Kidney tubule cell (primary cell): ENCODE measurements at places on chromosomes 3 and 15.

DNA sequence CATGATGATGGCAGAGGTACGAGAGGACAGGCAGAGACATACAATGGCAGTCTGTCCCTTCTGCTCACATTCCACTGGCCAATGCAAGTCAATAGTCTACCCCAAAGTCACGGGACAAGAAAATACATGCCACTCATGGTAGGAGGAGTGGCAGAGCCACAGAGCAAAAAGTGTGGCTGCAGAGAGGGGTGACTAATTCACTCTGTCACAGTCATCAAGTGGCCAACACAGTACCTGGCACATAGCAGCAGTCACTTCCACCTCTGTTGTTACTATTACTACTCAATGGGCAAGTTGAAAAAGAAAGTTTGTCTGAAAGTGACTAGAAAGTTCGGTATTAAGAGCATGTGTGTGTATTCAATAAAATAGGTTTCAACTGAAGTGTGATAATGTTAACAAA lies 91.4 kb downstream of the SMAD3 start:
- no peak for DNase-seq

- DNase-seq, result no peak
These were observed 21.2 kb downstream of the SIN3A start for GRCh38 chr15:75430259-75430658.

DNA sequence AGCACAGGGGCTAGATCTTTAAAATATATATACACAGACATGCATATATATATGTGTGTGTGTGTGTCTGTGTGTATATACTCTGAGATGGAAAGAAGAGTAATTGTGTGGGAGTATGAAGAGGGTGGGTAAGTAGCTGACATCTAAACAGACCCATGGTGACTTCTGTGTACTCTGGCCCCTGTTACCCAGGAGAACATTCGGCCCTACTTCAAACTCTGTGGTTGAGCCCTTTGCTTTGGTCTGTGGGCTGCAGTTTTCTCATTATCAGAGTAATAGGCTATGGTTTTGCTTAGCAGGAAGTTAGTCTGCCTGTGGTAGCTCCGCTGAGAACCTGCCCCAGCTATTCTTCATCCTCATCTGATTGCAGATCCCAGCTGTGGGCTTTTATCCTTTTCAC lies 141.4 kb downstream of the RBPMS2 start:
- peak; percentile 59 for DNase-seq

DNA sequence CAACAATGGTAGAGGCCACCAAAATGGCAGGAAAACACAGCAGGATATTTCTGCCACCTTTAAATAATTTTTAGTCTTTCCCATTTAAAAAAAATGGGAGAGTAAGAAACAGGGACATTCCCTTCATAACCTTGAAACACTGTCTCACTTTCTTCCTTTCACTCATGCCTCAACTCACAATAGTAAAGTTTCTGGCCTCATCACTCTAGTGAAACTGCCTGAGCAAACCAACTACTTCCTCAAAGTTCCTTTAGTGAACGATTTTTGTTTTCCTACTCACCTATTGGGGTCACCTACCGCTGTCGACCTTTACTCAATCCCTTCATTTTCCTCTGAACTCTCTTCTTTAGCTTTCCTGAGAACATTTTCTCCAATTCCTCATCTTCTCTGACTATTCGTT lies 33.0 kb downstream of the SHC4 start:
- DNase-seq, result no peak

DNA sequence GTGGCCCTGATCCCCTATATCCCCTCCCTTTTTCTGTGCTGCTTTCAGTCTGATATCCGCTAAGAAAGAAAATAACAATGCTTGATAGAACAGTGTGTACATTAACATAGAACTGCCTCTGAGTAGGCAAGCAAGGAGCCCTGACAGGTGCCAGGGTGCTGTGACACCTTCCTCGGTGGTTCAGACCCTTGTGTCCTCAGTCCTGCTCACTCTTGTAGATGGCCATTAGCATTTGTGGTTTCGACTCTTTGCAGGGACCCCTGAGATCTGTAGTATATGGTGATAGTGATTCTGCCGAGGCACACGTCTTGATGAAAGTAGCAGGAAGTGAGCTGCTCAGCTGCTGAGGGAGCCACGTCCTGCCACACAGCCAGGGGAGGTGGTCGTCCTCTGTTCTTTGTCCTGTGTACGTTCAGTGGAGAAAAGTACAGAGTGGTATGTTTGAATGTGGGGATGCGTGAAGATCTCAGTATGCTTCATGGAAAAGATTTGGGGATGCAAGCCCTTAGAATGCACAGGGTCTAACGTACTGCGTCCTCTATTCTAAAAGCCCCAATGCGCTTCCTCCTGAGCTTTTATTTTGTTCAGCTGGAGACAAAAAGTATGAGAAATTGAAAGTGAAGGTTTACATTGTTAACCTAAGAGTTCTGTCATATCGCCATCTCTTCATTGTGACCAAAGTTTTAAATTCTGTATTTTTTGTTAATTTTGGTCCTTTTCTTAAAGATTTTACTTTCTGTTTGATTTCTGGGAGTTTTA lies 35.4 kb downstream of the PXYLP1 start:
- DNase-seq, result no peak

DNA sequence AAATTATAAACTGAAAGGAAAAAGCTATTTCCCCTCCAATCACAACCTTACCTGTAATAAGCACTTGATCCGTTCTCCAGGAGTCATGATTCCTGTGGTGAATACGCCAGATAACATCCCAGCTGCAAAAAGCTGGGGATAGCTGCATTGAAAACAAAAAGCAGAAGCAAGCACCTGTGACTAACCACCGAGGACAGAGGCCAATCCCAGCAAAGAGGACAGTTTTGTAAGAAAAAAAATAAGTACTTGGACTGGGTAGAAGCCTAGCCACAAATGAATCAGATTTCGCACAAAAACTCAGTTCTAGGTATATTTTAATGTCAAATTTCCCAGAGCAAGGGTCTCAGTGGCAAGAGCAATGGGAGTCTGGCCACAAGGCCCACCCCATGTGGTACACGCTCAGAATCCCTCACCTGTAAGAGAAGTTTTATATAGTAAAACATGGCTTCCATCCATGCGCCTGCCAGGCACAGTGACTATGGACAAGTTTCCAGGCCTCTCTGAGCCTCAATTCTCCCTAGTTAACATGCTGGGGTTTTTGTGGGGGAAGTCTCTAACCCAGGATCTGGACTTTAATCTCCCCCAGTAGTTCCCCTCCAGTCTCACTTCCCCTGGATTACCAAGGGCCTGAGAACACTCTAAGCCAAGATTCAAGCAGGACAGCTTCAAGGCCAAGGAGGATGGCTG lies 19.2 kb downstream of the SLC25A20 start:
- no peak for DNase-seq

- peak; percentile 3 for DNase-seq
These were observed 610.9 kb downstream of the AGBL1 start for GRCh38 chr15:86690566-86690965.

GRCh38 chr3:128584412-128585020 lies 66.1 kb downstream of the RPN1 start:
- peak; percentile 87 for DNase-seq

GRCh38 chr3:194773216-194773615 lies 87.5 kb downstream of the FAM43A start:
- peak; percentile 47 for DNase-seq

DNA sequence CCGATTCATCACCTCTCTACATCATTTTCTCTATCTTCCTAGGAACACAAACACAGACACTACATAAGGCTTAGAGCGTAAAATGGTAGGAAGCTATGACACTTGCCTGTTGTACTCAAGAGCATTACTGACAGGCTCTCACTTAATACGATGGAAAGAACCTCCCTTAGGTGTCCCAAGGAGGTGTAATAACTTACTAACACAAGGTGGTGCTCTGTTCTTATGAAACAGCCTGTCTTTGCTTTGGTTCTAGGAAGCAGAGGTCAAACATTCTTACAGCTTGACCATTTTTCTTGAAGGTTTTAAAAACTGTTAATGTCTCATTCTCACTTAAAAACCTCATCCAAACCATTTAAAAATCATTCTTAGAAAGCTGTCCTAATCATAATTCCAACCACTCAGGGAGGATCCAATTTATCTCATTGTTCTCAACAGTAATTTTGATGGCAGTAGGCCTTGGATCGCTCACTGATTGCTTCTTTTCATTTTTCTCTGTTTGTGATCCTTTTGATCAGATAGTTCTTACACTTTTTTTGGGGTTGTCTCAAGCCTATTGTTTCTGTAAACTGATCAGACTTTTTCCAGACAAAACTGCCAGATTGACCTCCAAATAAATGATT lies 317.8 kb upstream of the AGTR1 start:
- peak; percentile 60 for DNase-seq

GRCh38 chr3:123180791-123181190 lies 21.0 kb upstream of the SEC22A start:
- DNase-seq, result no peak

DNA sequence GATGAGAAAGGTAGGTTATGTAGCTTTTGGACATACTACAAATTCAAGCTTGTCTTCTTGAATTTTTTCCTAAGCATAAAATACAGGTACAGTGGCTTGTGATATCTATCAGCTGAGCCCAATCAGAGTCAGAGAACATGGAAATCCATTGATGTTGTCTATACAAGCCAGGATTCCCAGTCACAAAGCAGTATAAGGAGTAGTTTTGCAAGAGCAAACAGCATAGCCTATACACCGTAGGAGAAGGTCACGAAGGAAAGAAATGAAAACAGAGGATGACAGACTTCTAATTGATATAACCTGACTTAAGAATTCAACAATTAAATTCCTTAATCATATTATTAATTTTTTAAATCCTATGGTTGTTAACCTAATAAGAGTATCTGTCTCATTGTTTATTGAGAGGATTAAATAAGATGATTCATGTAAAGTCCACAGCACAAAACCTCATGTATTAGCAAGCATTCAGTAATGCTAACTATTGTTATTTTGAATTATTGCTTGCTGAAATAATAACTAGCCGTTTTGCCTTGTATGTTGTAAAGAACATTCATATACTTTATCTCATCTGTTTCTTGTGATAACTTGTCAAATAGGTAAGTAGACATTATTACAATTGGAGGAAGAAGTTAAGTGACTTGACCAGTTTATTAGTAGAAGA lies 276.6 kb upstream of the ZPLD1 start:
- DNase-seq, result peak; percentile 11

DNA sequence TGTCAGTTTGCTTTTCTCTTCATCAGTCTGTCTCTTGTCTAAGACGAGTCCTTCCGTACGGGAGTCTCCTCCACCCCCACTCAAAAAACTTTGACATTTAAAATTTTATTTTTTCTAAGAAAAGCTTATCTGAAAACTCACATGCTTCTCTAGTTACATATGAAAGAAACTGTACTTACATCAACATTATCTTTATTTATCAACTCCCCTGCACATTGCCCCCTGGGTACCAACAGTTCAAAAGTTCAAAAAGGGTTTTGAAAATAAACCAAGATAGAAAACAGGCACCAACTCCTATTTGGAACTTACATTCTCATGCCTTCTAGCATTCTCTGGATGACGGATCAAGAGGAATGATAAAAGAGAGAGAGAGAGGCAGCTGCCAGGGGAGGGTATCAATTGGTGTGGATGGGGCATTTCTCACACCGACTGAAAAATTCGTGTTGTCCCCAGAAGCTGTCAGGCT lies 182.5 kb downstream of the FOXP1 start:
- DNase-seq, result no peak

- no peak for DNase-seq
These were observed 50.4 kb upstream of the ALCAM start for GRCh38 chr3:105316331-105316730.

- peak; percentile 59 for DNase-seq
These were observed 18.5 kb downstream of the FSTL1 start for GRCh38 chr3:120432150-120432860.

DNA sequence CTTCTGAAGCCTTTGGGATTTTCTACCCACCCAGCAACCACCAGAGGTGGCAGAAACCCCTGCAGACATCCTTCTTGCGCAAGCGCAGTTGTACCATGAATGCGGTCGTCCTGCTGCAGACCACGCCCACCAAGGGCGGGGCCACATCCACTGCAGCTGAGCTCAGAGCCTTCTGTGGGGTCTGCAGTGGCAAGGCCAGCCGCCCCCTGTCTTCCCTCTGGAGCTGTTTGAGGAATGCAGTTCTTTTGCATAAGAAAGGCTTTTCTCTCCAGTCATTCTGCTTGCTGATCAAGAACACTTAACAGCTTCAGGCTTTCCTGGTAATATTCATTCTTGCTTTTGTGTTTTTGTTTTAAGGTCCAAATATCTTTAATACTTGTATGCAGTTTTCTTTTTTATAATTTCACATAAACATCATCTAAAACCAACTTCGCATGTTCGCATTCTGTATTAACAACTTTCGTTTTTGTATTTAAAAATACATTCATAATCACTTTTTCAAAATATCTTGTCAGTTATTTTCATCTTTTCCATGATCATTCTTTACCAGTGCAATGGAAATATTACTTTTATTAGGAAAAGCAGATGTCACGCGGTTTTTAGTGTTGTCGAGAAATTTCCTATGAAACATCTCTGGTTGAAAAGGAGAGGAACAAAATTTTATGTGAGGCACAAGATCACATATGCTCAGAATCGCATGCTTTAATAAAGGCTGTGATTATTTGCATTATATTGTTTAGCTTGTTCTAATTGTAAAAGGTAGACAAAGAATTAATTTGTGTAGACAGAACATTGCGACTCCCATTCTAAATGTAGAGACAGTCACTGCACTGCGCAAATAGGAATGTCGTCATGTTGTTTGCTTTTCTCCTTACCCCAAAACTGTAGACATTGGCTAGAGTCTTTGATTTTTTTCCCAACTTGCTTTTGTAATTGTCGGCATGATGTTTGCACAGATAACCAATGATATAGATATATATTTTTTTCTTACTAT lies 98.1 kb upstream of the SNRPN start:
- no peak for DNase-seq

GRCh38 chr15:68154923-68155559 lies 50.1 kb downstream of the CALML4 start:
- DNase-seq, result peak; percentile 61

DNA sequence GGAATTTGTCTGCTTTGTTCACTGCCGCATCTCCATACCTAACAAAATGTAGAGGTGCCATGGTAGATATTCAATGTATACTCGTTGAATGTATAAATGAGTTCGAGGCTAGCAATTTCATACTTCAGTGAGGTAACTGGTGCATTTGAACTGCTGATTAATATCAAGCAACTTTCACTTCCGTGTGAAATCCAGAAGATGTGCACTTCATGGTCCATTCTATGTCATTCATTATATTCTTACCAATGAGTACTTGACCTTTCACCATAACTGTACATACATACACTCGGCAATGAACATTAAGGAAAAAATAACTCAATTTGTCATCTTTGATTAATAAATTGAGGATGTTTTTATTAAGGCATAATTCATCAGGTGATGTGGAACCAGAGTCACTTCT lies 598.5 kb downstream of the ZNF385D start:
- no peak for DNase-seq
